ENCODE measurements at places on chromosomes 7 and 10.

GRCh38 chr7:150787321-150788281 lies 12.6 kb downstream of the TMEM176B start:
- no peak for DNase-seq

DNA sequence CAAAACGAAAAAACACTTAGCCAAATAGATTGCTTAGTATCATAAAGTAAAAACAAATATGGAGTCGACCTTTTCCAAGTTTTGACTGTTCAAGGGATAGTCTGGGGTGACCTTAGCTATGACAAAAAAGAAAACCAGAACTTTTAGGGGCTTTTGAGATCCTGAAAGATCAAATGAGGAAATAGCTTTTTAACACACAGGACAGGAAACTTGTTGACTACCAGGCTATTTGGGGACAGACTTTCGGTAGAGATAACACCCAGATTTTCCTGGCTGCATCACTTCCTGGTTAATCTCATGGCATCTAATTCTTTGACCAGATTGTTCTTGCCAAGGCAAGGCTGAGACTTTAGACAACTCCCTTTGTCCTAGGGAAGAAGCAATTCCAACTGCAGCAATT lies 34.5 kb upstream of the EGR2 start:
- no peak for DNase-seq

- DNase-seq, result no peak
Measured at GRCh38 chr10:61157182-61157581, 213.2 kb upstream of the RHOBTB1 start.

DNA sequence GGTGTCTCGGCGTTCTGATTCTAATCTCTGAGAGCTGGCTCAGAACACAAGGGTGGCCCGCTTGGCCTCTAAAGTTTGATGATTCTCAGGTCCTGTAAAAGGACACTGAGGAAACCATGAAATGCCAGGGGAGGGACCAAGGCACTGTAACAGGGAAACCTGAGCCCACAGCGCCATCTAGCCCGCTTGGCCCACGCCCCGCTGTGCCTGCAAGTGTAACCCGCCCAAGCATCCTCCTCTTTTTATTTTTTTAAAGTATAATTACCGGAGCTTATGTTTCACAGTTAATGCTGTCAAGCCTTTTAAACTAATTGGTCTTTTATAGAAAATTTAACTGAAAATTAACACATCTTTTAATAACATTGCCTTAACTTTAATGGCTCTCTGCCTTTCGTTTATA lies 734.7 kb downstream of the KCNMA1 start:
- no peak for DNase-seq

DNA sequence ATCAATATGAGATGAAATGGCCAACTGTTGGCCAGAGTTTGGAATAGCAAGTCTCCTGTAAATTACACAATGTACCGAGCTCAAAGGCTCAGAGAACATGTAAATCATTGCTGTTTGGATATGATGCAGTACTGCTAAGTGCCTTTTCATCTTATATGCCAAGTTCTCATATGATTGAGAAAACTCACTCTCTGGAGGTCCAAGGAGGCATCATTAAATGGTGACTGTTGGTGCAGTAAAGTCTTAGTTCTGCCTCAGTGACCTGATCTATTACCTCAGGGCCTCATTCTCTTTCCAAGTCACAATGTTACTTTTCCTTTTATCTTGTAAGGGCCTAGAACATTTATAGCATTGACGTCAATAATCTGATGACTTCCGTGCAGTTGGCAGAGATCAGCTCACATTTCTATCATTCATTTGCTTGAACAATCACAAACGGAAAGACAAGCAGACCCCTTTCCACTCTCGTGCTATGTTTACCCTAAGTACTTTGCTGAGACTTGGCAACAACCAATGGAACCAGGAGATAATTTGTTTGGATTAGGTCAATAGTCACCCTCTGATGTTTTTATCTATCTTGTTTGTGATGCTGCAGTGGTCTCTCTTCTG lies 32.6 kb upstream of the PDK4 start:
- no peak for DNase-seq

DNA sequence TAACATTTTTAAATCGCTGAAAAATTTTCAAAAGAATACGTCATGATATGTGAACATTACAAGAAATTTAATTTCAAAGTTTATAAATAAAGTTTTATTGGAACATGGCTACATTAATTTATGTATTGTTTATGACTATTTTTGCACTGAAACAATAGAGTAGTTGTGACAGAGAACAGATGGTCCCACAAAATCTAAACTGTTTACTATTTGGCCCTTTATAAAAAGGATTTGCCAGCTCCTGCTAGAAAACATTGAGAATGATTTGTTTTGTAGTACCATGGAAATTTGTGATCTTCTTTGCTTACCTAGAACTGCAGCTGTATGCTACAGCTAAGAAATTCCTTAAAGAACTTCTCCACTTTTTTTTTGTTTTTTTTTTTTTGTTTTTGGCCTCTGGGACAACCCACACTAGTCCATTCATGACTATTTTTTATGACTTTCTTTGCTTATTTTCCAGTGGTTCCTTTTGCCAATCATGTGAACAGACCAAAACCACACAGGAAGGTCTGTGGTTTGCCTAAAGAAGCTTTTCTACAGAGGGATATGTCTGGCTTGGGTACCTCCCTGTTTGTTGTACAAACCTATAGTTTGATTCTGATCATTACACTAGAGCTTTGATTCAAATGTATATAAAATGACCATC lies 55.7 kb downstream of the ST7 start:
- DNase-seq, result peak; percentile 37

DNA sequence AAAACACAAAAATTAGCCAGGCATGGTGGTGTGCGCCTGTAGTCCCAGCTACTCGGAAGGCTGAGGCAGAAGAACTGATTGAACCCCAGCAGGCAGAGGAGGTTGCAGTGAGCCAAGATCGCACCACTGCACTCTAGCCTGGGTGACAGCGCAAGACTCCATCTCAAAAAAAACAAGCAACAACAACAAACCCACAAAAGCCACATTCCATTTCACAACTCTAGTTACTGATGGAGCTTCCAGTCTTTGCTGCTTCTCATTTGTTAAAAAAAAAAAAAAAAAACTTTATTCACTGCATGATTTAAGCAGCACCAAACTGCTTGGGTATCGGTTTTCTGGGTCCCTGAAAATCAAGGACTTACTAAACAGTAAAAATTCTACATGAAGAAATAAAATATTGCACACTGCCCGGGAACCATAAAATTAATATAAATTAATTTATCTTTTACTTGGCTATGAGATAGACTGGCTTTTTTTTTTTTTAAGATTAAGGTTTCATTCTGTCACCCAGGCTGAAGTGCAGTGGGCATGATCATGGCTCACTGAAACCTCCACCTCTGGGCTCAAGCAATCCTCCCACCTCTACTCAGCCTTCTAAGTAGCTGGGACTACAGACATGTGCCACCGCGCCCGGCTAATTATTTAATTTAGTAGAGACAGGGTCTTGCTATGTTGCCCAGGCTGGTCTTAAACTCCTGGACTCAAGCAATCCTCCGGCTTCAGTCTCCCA lies 42.0 kb downstream of the SRPK2 start:
- peak; percentile 46 for DNase-seq

DNA sequence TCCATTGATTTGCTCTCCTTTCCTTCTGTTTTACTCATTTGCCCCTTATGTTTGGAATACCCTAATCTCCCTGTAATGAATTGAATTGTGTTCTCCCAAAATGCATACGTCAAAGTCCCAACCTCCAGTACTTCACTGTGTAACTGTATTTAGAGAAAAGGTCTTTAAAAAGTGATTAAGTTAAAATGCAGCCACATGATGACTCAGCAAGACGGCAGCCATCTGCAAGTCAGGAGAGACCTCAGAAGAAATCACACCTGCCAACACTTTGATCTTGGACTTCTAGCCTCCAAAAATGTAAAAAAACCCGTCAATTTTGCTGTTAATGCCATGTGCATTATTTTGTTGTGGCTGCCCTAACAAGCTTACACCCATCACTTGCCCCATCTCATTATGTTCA lies 85.3 kb upstream of the PCLO start:
- no peak for DNase-seq

- DNase-seq, result no peak
Measured at GRCh38 chr10:96610817-96611216, 24.0 kb upstream of the TM9SF3 start.

DNA sequence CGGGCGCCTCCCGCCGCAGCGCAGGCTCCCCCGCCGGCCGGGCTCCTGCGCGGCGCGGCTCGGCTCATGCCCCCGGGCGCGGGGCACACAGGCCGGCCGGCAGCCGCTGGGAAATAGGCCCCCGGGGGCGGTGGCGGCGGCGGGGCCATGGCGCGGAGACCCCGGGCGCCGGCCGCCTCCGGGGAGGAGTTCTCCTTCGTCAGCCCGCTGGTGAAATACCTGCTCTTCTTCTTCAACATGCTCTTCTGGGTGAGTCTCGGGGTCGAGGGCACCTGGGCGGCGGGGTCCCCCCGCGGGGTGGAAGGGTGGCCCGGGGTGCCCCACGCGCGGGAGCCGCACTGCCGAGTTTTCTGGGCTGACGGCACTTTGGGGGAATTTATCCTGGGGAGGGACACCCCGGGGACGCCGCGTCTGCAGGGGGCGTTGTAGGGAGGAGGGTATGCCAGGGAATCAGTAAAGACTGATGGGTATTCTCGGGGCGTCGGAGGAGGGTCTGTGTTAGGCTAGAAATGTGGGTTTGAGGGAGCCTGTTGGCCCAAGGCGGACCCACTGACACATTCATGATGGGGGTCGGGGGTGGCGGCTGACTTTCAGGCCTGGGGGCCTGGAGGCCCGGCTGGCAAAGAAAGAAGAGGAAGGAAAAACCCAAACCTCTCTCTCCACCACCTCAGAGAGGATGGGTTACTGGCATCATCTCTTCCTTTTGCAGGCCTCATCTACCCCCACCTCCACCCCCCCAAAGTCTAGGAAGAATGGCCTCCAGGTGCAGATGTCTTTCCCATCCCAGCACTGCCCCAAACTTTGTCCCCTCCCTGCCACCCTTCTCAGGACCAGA lies 544 bp downstream of the TSPAN33 start:
- peak; percentile 18 for DNase-seq

- no peak for DNase-seq
Measured at GRCh38 chr10:126408953-126409641, 20.8 kb upstream of the ADAM12 start.

GRCh38 chr10:5746197-5746596 lies 61.6 kb downstream of the TASOR2 start:
- DNase-seq, result no peak

DNA sequence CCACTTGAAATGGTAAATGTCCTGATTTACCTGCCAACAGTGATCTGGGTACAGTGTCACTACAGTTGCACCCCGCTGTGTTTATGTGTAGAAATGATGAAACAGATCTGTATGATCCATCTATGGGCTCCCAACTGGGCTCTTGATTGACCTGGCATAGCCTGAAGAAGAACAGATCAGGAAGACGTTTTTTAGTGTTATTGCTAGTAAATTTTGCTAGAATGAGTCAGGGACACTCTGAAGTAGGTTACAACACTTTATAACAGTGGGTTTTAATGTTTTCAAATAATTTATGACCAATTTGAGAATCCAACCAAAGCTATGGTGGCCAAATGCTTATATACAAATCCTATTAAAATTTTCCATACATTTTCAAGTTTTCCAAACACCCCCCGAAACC lies 110.3 kb downstream of the DKK1 start:
- DNase-seq, result no peak

DNA sequence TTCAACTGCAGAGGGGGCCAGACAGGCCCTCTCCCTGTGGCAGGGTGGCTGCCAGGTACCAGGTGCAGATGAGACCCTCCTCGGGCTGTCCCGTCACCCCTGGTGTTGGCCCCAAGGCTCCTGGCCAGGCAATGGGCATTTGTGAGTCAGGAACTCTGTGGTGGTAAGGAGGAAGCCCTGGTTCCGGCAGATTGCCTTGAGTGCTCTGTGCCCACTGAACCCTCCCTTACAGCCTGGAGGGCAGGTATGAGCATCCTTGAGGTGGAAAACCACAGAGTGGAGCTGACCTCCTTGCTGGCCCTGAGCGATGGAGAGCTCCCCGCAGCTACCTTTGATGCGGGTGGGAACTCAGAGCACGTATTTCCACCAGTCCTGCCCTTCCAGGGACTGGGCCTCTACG lies 2.0 kb downstream of the PAOX start:
- DNase-seq, result no peak

- no peak for DNase-seq
Measured at GRCh38 chr10:70122742-70123141, 9.9 kb downstream of the AIFM2 start.

- no peak for DNase-seq
Measured at GRCh38 chr10:72321248-72322029, 33.3 kb downstream of the DNAJB12 start.

DNA sequence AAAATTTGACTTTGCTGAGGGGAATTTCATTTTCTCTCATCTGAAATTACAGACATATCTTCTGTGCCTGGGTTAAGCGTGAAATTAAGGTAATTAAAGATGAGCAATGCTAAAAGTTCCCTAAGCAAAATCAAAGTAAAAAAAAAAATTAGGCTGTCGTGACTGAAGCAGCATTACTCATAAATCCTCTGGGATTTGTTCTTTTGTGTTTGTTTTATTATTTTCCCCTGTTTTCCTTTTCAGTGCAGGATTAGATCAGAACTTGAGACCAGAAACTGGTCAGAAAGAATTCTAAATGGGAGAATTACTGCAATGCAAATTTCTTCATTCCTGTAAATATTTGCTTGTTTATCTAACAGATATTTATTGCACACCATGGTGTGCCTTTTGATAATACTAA lies 141.4 kb upstream of the BET1 start:
- DNase-seq, result no peak

DNA sequence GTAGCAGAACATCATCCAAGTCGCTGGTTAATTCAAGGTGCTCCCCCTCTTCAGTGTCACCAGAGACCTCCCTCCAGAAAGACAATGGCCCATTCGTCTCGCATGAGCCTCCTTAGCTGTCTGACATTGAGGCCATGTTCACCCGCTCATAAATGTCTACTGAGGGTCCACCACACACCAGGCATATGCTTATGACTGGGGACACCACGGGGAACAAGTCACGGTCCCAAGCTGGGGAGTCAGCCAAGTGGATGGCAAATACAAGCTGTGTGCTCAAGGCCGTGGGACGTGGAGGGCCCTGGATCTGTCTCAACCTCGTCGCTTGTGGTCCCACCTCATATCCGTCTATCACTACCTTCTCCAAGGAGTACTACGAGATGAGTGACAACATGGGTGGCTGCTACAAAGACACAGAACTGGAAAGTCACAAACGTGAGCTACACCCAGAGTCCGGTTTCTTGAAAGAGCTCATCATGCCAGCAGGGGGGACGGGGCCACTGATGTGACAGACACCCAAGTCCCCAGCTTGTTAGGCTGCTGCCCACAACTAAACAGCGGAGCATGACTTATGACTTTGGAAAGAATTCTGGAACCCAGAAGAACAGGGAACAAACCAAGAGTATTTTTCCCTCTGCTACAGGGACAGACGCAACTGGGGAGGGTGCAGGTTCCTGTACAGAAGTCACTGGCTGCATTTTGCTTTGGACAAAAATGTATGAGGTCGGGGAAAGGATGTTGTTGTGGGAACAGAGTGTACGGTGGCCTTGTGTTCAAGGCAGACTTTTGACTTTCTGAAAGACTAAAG lies 189.6 kb downstream of the COBL start:
- no peak for DNase-seq

- DNase-seq, result no peak
Measured at GRCh38 chr7:41503438-41503837, 199.5 kb downstream of the INHBA start.

Measured in CD4-positive, alpha-beta T cell treated with Interleukin-15 for 4 hours (primary cell).